ENCODE measurements at places on chromosomes 5 and 9. TPM values are rescaled to one million over a fixed set of nuclear protein-coding genes. Genes with fewer than 3 reads are reported as not detected.

The IFNK gene
- not detected for total RNA-seq

The MARCHF3 gene
- total RNA-seq, result 7.0 TPM

The TMC1 gene
- 3.5 TPM for total RNA-seq

The ARID3C gene
- not detected for total RNA-seq

The SPINK1 gene
- total RNA-seq, result 4,017 TPM

The SLC25A2 gene
- total RNA-seq, result 1.3 TPM

The NXNL2 gene
- 0.70 TPM for total RNA-seq

- no peak for DNase-seq
These were observed 1539.0 kb upstream of the NUDT12 start for GRCh38 chr5:105101577-105101976.

DNA sequence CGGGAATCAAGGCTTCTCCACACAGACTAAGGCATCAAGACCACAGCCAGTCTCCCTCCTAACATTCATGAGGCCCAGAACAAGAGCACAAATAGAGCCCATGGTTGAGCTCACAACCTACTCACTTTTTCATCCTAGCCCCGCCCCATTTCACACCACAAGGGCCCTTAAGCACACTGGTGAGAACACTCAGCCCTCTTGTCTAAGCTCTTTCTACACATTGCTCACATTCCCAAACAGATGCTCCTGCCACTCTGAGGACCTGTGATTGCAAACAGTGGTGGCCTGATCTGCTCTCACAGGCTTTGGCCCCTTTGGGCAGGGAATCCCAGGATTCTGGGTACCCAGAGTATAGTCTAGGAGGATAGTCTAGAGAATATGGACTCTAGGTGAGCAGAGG, 54.0 kb downstream of the FEM1C start:
- no peak for DNase-seq

DNA sequence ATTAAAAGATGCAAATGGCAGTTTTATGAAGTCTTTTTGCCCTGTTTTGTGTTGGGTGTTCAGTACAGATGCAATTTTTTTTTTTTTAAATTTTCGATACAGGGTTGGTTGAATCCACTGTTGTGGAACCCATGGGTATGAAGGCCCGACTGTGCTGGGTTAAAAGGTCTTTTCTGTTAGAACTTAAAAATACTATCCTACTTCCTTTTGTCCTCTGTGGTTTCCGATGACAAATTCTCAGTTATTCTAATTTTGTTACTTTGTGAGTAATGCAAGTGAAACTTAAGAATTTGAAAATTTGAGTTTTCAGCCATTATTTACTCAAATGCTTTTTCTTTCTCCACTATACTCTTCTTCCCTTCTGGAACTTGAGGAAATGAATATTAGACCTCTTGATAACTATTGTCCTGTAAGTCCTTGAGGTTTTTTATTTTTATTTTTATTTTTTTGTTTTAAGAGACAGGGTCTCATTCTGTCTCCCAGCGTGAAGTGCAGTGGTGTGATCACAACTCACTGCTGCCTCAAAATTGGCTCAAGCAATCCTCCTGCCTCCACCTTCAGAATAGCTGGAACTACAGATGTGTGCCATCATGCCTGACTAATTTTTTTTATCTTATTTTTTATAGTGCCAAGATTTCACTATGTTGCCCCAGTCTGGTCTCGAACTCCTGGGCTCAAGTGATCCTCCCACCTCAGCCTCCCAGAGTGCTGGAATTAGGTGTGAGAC, 67.5 kb downstream of the ZCCHC7 start:
- DNase-seq, result no peak

- no peak for DNase-seq
These were observed 118.6 kb downstream of the KCTD16 start for GRCh38 chr5:144289277-144289676.

GRCh38 chr5:28380167-28380566, 1341.8 kb upstream of the CDH9 start:
- no peak for DNase-seq

- no peak for DNase-seq
These were observed 644.4 kb downstream of the PDE4D start for GRCh38 chr5:59249160-59249559.

GRCh38 chr9:86642721-86643120, 288.5 kb upstream of the TUT7 start:
- no peak for DNase-seq

GRCh38 chr5:140219068-140219991, 44.3 kb downstream of the CYSTM1 start:
- no peak for DNase-seq

- no peak for DNase-seq
These were observed 1068.0 kb downstream of the NR2F1-AS1 start for GRCh38 chr5:92513067-92513466.

GRCh38 chr5:147075187-147075586, 159.6 kb upstream of the STK32A start:
- DNase-seq, result no peak

GRCh38 chr5:176550275-176550831, 1.2 kb downstream of the CDHR2 start:
- DNase-seq, result no peak

DNA sequence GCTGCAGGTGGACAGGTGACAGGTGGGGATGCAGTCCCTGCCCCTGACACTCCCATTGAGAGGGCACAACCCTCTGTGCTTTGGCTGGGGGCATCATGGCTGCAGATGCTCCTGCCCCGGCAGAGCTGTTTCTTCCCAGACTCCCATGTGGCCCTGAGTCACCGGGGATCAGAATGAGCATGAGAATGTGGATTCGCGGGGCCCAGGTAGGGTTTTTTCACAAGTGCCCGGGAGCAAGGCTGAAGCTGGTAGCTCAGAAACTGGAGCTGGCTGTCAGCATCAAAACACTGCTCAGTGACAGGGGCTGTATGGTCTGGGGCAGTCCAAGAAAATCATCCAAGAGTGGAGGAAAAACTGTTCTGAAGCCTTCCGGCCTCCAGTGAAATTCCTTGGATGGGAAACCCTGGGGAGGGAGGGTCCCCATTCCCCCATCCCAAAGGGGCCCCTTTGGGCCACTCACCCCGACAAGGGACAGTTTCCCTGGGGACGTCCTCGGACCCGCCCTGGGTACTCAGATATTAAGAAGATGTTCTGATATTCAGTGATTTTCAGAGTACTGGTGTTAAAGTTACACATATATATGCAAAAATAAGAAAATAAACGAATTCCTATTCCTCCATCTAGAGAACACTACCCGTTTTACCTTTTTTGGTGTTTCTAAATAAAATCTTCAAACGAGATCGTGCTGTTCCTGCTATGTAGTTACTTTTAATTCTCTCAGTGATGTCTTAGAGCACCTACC, 120.1 kb upstream of the LPCAT1 start:
- DNase-seq, result no peak

- DNase-seq, result peak; percentile 24
These were observed 23.8 kb downstream of the FGD3 start for GRCh38 chr9:92971121-92971520.

DNA sequence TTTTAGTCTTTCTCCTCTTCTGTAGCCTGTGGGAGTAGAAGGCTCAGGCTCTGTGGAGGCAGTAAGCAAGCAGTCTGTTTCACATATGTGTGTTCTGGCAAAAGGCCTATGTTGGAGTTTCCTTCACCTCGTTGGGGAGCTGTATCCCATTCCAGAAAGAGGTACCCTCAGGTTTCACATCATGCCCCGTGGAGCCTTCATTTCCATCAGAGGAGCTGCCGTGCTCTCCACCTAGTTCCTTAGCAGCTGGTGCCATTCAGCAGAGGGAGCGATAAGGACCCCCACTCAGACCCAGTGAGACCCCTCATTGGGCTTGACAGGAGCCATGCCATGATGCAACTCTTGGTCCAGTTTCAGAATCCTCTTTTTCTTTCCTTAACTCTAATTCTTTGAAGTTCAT, 50.6 kb upstream of the ANGPTL2 start:
- DNase-seq, result peak; percentile 29

- DNase-seq, result no peak
These were observed 178.5 kb downstream of the ADAMTS12 start for GRCh38 chr5:33713136-33713765.

- no peak for DNase-seq
These were observed 183.9 kb downstream of the LRRC70 start for GRCh38 chr5:62762503-62762902.

GRCh38 chr5:160926428-160926827, 74.4 kb upstream of the ATP10B start:
- no peak for DNase-seq

- no peak for DNase-seq
These were observed 182 bp downstream of the SCAMP1 start for GRCh38 chr5:78360674-78360923.

DNA sequence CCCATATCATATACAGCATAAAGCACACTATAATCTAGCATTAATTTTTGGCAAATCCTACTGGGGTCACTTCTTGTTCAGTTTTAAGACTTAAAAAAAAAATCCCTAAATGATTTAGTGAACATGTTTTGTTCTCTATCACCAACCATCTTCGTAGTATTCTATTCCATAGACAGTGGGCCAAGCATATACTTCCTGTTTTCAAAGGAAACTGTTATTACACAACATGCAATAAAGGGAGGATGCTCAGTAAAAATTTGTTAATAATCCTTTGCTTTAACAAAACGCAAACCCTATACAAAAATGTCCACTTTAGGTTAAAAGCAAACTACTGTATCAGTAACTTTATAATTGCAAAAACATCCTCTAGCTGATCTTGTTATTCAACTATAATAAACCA, 13.0 kb downstream of the CCNH start:
- DNase-seq, result no peak

- no peak for DNase-seq
These were observed 8.1 kb downstream of the CCDC180 start for GRCh38 chr9:97315550-97315949.

DNA sequence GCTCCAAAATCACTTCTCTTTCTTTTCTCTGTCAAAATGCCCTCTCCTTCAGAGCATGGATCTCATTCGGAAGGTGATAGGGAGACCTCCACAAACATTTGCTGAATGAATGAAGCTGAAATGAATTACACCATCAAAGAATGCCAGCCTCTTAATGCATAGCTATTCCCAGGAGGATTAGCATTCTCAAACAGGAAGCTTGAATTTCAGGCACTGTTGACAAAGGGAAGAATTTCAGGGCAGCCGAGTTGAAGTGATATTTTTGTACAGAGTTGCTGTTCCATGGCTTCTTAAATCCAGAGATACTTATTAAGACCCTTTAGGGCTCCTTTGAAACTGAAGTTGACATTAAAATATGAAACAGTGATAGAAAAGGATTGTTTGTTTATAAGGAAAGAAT, 18.8 kb downstream of the HBEGF start:
- DNase-seq, result no peak

GRCh38 chr5:137935190-137935589, 45.9 kb downstream of the PKD2L2 start:
- no peak for DNase-seq

GRCh38 chr5:15304914-15305834, 194.8 kb upstream of the FBXL7 start:
- no peak for DNase-seq

- DNase-seq, result no peak
These were observed 71.3 kb upstream of the OTULINL start for GRCh38 chr5:14510156-14510734.

DNA sequence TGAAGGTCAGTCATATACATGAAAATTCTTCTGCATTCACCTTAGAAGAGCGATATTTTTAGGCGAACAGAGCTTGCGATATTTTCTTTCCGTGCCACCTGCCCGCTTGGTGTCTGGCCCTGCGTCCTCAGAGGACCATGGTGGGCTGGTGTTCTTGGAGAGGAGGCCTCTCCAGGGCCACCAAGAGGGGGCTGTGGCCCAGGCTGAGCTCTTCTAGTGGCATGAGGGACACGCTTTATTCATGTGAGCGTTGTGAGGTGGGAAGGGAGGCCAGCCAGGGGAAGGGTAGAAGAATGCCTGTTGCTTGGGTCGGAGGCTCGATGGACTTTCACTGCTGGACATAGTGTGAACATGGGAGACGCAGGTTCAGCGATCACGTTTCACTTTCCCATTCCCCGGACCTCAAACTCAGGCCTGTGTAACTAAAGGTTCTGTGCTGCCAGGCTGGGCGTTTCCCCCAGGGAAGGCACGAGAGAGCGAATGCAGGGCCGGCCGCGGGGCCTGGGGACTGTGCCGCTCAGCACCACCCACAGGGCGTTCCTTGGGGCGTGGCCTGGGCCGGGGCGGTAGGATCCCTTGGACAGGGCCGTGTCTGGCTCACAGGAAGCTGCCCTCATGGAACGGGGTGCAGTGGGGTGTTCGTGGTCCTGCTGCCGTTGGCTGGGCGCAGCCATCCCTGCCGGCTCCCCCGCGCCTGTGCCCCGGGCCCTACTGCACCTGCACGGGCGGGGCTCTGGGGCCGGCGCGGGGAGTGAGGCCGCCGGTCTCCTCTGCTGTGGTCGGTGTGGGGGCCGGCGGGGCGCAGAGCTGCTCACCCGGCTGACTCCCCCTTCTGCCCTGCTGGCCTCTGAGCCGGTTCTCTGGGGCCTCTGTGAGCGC, 40.7 kb upstream of the CLPTM1L start:
- DNase-seq, result peak; percentile 91

DNA sequence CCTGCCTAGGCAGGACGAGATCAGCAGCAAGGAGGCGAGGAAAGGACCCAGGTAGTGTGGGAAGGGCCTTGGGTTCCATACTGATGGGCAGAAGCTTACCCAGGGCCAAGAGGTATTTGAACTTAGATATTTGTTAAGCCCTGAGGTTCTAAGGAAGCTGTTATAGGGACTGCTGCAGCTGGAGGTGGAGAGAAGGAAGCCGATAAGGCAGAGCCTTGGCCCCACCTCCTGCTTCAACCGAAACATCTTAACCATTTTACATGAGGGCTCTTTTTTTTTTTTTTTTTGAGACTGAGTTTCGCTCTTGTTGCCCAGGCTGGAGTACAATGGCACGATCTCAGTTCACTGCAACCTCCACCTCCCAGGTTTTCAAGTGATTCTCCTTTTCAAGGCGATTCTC, 8.6 kb upstream of the AQP3 start:
- no peak for DNase-seq

DNA sequence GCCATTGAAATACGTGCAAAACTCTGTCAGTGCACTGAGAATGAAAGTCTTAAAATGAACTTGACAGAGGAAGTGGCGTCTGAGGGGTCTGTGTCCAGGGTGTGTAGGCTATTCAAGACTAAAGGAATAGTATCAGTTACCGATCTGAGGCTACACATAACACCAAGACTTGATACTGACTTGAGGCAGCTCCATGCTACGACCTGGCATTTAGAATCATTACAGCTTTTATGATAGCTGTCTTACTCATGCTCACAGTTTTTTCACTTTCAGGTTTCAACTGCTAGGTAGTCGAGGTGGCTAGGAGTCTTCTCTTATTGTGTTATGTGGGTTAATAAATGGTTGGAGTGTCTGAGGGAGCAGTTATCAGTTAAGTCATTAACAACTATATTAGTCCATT, 92.8 kb upstream of the SLCO6A1 start:
- DNase-seq, result no peak

- DNase-seq, result no peak
These were observed 150.9 kb downstream of the ISOC1 start for GRCh38 chr5:129245489-129245888.

DNA sequence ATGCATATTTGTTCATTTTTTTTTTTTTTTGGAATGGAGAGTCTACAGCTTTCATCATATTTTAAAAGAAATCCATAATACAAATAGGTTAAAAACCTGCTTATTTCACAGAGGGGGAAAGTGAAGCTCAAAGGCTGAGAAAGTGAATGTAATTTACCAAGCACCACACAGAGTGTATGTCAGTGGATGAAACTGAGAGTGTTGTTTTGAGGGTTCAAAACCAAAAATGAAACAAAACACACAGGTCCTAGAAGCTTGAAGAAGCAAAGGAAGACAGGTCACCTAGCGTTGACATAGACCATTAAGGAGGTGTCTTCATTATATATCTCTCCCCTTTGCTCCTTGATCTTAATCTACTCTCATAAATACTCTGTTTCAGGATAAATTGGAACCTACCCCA, 7.5 kb downstream of the NMUR2 start:
- no peak for DNase-seq

Data from ureter (tissue), 1 donor.